ENCODE measurements at places on chromosomes 1 and 21.
A peak's percentile ranks its signal among the peaks of the same experiment; 100 is the strongest.

DNA sequence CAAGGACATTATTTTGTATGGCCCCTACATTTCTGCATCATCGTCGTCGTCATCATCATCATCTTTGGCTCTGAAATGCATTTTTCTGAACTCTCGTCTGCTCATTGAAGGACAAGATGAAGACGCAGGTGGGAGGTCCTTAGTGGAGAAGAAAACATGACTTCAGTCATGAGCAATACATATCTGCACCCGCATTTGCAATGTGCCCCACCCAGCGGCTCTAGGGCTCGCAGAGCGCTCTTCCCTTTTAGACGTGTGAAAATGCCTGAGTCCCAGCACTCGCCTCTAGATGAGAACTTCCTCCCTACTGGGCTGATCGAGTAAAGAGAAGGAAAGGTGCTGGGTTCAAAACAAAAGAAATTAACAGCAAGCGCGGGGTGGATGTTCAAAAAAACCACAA is 10.1 kb downstream of the C1orf174 start:
- DNase-seq = no peak

- DNase-seq = no peak
Measured at GRCh38 chr1:18954270-18955071, 2.0 kb downstream of the IFFO2 start.

DNA sequence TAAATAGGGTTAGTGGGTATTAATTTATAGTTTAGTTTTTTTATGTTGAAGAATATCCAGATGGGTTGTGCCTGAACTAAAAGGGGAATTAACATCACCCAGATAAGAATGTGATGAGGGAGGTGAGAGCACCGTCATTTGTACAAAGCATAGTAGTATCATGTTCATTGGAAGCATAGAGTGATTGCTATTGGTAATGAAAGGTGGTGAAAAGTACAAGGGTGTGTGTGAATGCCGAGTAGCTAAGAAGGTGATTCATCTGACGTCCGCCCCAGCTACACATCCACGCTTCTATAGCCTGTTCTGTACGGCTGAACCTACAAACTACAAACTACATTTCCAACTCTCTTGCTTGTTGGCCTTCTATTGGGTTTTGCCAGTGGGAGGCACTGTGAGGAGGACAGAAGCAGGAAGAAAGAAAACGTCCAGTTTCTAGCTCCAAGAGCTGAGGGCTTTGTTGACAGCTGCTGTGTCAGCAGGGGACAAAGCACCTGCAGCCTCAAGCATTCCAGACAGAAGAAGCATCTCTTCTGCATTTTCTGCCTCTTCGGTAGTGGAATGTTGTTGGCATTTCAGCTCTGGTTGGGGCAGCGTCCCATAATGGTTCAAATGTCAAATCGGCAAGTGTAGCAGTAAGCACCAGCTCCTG is 404.8 kb downstream of the KCTD3 start:
- DNase-seq = no peak

DNA sequence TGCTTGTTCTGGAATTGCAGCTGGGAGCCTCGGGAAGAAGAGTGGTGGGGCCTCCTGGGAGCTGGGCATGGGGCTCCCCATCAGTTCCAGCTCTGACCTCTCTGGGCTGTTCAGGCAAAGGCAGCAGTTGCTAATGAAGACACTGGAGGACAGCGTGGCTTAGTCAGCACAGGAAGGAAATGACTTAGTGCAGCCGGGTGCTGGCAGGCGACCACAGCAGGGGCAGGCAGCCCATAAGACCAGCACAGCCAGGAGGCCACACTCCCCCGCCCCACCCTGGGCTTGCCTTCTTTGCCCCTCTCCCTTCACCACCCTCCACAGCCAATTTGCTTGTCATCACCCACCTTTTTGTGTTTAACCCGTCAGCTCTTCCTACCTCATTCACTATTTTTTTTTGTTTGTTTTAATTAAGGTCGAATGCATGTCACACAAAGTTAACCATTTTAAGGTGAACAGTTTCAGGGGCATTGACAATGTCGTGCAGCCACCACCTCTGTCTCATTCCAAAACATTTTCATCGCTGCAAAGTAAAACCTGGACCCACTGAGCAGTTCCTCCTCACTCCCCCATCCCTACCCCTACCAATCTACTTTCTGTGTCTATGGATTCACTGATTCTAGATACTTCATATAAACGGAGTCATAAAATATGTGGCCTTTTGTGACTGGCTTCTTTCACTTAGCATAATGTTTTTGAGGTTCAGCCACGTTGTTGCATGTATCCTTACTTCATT is 10.9 kb downstream of the OLIG2 start:
- no peak for DNase-seq

DNA sequence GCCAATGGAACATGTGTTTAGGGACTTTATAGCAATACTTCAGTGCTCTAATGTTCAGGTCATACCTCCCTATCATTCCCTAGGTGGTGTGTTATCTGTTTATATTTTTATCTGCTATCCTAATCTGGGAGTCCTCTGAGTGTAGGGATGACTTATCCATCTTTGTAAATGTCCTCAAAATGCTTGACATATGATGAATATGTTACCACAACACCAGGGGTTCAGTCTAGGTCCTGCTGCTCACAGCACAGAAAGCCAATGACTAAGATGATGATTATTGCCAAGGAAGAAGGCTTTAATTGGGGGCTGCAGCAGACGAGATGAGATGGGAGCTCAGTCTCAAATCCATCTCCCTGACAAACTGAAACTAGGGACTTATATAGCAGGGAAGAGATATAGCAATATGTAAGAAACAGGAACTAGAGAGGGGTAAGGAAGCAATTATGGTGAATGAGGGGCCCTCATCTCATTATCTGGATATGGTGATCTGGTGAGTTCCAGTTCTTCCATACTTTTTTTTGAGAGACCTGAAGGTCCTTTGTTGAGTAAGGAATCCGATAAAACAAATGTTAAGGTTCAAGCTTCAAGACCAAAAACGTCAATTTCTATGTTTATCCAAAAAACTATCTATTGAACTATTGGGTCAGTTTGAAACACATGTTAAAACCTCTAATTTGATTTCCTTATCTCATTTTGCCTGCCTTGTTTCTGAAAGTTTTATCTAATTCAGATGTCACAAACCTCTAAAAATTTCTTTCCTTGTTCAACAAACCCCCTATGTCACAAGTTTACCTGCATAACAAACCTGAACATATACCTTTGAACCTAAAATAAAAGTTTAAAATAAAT is 256.7 kb upstream of the CACYBP start:
- DNase-seq = no peak

- DNase-seq = peak; percentile 41
Measured at GRCh38 chr1:67053535-67053784, 488 bp downstream of the SLC35D1 start.

- no peak for DNase-seq
Measured at GRCh38 chr1:61233121-61233660, 150.8 kb downstream of the NFIA start.

GRCh38 chr1:109846162-109846561 is 64.5 kb upstream of the CSF1 start:
- DNase-seq = no peak

DNA sequence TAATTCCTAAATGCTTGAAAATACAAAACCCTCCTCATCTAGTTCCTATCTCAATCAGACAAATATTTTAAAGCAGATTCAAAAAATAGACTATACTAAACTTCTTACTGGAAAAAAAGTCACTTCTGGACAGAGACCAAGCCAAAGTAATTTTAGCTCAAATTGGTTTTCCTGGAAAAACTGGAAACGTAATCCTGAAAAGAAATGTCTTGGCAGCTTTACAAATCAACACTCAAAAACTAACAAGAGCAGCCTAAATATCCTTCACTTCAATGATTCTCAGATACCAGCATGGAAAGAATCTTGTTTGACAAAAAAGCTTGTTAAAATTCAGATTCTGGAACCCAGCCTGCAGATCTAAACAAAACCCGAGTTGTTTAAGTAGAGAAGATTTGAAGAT is 9.1 kb upstream of the GPR88 start:
- no peak for DNase-seq

DNA sequence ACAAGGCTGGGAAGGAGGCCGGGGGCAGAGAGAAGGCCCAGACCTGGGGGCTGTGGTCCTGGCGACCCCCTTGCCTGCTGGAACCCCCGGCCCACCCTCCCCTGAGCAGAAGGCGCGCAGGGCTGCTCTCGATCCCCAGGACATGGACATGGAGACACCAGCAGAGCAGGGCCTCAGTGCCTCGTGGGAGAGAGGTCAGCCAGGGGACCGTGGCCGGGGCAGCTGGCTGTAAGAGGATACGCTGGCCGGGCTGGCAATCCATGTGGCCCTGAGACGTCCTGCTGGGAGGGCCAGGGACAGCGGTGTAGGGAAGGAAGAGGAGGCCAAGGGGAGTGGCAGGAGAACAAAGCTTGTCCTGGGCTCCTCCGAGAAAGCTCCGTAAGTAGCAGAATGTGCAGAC is 132.2 kb downstream of the CASZ1 start:
- DNase-seq = no peak

DNA sequence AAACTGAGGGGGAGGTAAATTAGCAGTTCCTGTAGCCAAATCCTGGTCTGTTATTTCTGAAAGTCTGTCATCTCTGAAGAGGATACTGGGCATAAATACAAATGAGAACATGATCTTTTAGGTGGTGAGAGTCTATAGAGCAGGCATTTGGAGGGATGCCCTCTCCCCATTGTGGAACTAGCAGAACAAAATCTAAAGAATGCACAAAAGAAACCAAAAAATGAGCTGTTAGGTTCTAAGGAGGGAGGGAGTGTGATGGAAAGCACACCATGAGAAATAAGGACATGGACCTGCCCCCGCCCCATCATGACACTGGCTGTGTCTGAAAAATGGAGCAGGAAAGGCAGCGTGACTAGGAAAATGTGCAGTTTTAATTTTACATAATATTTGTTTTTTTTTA is 262.0 kb downstream of the KIF26B start:
- DNase-seq = no peak

DNA sequence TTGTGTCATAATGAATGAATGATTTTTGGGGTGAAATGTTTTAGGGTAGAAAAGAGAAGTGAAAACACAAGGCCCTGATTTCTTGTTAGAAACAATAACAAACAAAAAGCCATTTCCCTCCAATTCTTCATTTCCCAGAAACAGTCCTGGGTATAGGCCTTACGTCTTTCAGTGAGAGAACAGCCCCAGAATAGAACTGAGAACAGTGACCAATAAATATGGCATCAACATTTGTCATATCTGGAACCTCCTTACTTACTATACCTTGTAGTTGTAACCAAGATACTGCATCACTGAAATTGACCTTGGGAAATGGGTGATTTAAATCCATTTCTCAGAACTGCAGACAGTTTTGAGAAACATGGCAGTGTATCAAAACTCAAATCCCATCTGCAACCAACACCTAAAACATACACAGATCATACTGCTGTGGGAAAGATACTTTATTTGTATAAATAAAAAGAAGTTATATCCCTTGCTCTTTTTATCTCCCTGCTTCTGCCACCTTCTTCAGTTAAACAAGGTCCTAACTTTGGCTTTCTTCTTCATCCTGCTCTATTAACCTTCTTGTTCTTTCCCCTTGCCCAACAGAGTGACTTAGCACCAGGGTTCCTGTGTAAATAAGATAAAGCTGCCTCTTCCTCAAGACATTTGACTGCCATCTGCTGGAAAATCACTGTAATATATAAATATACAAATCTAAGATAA is 19.5 kb downstream of the XKR8 start:
- DNase-seq = no peak

GRCh38 chr21:31172328-31172727 is 134.1 kb upstream of the KRTAP19-8 start:
- DNase-seq = no peak

DNA sequence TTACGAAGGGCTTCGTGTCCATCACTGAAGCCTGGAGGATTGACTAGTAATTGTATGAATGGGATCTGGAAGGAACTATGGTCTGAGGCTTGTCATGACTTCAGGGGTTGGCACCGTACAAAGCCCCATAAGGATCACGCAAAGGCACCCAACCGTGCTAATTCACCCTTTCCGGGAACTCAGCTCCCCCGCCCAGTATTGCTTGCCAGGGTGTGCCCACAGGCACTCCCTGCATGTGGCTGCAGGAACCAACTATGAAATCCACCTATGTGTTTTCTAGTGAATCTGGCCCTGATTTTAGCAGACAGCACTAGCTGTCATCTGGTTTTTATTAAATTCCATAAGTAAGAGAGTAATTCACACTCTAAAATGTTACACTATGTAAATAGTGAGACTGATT is 139.2 kb downstream of the TM2D1 start:
- no peak for DNase-seq

- DNase-seq = no peak
Measured at GRCh38 chr1:46008585-46008984, 123.8 kb downstream of the PIK3R3 start.

- no peak for DNase-seq
Measured at GRCh38 chr1:87299661-87300060, 29.0 kb upstream of the LMO4 start.

GRCh38 chr1:155037043-155037442 is 3.4 kb downstream of the DCST1 start:
- no peak for DNase-seq

DNA sequence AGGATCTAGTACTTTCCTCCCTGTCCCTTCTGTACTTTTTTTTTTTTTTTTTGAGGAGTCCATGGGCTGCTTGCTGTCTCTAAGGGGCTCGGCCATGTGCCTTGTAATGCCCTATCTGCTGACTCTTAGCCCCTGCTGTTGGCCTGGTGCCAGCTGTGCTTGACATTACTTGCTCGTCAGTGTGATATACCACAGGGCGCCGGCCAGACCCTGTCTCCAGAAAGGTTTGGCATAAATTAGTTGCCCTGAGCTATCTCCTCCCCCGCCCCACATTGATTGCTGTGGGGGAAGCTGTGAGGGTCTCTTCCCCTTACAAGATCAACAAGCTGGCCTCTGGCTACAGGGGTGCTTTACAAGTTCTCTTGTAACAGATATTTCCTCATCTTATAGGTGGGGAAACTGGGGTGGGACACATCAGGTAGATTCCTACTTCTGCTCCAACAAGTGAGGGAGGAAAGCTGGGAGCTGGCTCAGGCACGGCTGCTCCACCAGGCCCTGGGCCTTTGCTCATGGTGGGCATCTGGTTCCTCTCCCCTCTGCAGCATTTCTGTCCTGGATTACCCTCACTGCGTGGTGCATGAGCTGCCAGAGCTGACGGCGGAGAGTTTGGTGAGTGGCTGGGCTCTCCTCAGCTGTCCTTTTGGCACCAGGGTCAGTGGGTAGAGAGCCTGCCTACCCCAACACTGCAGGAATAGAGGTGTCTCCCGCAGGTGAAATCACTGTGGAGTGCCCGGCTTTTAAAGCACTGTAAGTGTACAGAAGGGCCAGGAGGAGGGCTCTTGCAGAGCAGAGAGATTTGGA is 15.6 kb downstream of the STRIP1 start:
- no peak for DNase-seq

DNA sequence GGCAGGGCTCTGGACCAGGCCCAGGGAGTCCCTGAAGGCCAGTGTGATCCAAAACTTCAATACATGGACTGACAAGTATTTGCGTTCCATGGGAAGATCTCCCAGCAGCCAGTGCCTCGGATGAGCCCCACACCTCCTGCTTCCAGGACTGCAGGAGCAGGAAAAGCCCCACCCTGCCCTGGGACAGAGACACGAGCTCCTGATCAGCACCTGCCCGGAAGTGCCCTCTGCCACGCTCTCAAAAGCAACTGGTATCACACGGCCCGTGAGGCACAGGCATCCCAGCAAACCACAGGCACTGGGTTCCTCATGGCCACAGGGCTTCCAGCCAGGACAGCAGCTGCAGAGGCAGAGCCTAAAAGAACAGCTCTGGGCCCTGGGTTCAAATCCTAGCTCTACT is 48.6 kb downstream of the ACOT7 start:
- no peak for DNase-seq
